ENCODE measurements at places on chromosomes 6 and 20. TPM values are rescaled to one million over a fixed set of nuclear protein-coding genes. Genes with fewer than 3 reads are reported as not detected.

- H3K36me3 ChIP-seq, result no peaks in the 10 kb centered on the region
- H3K27me3 ChIP-seq, result peaks cover 7% of the 10 kb centered on the region
- H3K27ac ChIP-seq, result no peak overlapping the region
- no peaks in the 10 kb centered on the region for H3K4me1 ChIP-seq
- H3K4me3 ChIP-seq, result no peak overlapping the region
Observed at GRCh38 chr20:32621071-32621890, 36.1 kb upstream of the NOL4L start.

- H3K27me3 ChIP-seq, result no peaks in the 10 kb centered on the region
- H3K4me1 ChIP-seq, result no peaks in the 10 kb centered on the region
- H3K4me3 ChIP-seq, result no peak overlapping the region
- DNase-seq, result no peak
Observed at GRCh38 chr6:98516866-98517265, 317.5 kb upstream of the POU3F2 start.

DNA sequence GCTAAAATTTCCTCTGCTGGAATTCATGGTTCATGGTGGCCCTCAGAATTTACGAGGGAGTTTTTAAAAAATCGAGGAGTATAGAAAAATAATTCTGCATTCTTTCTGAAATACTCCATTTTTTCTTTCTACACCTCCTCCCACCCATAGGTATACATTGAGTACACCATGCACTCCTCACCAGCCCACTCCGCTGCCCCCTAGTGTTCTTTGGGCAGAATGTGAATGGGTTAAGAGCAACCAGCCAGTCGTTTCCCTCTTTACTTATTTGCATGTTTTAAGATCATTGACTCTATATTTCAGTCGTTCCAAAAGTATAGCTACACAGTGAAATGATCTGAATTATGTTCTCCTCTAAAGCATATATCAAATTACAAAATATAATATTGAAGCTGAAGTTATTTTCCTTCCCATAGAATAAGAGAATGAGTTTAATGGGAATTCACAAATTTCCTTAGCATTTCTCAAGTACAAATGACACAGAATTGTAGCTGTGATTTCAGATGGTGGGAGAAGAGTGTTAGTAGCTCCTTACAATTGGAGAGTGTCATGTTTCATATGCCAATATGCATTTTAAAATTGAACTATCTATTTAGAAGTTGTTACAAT is 977.7 kb upstream of the SLC35B3 start:
- DNase-seq, result no peak
- no peaks in the 10 kb centered on the region for H3K36me3 ChIP-seq
- H3K27me3 ChIP-seq, result no peaks in the 10 kb centered on the region
- H3K4me3 ChIP-seq, result no peak overlapping the region
- H3K4me1 ChIP-seq, result no peaks in the 10 kb centered on the region
- no peak overlapping the region for H3K27ac ChIP-seq

DNA sequence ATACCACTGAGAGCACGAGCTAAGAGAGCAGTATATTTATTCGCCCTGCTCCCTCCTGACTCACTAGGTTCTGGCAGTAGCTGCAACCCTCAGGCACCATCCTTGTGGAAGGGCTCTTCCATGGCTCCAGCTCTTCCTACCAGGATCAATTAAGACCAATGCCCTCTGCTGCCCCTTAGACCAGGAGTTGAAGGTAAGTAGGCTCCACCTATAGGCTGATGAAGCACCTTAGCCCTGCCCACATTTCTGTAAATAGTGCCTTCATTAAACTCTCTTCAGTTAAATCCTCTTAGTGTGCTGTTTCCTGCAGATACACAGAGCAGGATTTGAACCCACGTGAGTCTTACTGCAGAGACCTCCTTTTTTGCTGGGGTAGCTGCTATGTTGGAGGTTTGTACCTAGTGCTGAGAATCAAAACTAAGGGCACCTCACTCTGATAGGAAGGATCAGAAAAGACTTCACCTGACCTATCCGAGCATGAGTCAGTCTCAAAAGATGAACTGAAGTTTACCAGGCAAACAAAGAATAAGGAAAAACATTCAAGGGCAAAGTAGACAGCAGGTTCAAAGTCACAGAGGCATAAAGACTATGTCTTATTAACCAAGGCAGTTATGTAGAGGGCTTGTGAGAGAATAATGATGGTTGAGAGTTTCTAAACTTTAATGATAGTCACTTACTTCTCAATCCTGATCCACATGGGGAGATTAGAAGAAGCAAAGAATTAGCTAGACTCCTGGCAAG is 56.9 kb upstream of the BEND6 start:
- no peaks in the 10 kb centered on the region for H3K27me3 ChIP-seq
- H3K4me3 ChIP-seq, result no peak overlapping the region
- DNase-seq, result no peak
- no peak overlapping the region for H3K27ac ChIP-seq

DNA sequence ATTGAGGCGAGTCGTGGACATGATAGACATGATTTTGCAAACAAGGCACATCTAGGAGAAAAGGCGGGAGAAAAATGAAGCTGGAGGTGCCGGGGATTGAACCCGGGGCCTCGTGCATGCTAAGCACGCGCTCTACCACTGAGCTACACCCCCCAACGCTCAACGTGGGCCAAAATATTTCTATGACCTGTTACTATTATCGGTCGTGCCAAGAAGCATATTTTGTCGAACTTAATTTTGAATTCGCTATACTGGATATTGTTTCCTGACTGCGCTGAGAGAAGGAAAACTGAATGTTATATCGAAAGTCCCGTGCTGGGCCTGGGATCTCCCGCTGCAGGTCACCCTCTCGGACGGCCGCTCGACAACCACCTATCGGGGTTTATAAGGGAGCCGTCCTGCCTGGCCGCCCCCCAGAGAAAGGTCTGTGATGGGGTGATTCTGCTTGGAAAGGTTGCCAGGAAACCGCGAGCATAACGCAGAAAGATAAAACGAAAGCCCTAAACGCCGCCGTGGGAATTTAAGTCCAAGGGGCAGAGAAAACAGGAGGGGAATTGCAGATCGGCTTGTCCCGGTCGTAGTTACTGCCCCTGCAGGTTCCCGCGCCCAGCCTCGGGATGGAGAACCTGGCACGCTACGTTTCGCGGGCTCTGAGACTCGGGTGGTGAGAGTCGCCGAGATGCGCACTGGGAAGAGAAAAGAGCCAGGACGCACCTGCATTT is 60.0 kb downstream of the TRIM27 start:
- H3K27ac ChIP-seq, result peak overlapping the region; percentile 6
- peak; percentile 83 for DNase-seq
- H3K27me3 ChIP-seq, result no peaks in the 10 kb centered on the region
- peak overlapping the region; percentile 74 for H3K4me3 ChIP-seq
- H3K36me3 ChIP-seq, result no peaks in the 10 kb centered on the region

DNA sequence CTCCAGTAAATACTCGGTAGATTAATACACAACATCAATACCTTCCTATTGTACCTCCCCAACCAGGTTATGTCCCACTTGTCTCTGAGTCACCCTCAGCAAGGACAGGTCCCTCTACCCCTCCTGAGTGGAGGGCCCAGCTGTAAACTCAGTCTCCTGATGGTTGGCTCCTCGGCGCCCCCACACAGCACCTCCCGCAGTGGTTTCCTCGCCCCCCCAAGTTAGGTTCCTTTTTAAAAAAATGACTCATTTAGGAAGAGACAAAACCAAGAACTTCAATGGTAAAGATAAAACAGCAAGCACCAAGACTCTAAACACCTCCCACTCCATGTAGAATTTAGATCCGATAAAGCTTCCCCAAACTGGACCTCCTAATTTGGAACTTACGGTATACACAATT is 83.5 kb downstream of the TRERF1 start:
- peaks cover 16% of the 10 kb centered on the region for H3K4me1 ChIP-seq
- no peaks in the 10 kb centered on the region for H3K36me3 ChIP-seq
- no peaks in the 10 kb centered on the region for H3K27me3 ChIP-seq
- peak; percentile 32 for DNase-seq
- no peak overlapping the region for H3K4me3 ChIP-seq

- no peak overlapping the region for H3K4me3 ChIP-seq
- H3K4me1 ChIP-seq, result peaks cover 14% of the 10 kb centered on the region
- H3K27ac ChIP-seq, result no peak overlapping the region
- no peaks in the 10 kb centered on the region for H3K27me3 ChIP-seq
- no peak for DNase-seq
Observed at GRCh38 chr6:134523903-134524650, 206.2 kb upstream of the SGK1 start.

GRCh38 chr6:24774696-24775519 is at the start of gene GMNN:
GMNN (plus strand) TSS chr6:24774937; CDS start chr6:24777247, 2,310 bp downstream.
- peak within 1 kb of the TSS; percentile 88 for H3K27ac ChIP-seq
- H3K36me3 ChIP-seq, result no peaks in the 10 kb centered on the region
- H3K27me3 ChIP-seq, result no peaks in the 10 kb centered on the region
- DNase-seq, result peak; percentile 100
- peaks cover 6% of the 10 kb centered on the region for H3K4me1 ChIP-seq

The EBF4 gene
- total RNA-seq, result 19.5 TPM

The MRPS10 gene
- total RNA-seq, result 24.8 TPM
